Amniotic stem cell (primary cell): ENCODE measurements at places on chromosomes 12 and 14.

- DNase-seq: no peak
Observed at GRCh38 chr12:32178341-32179010, 71.8 kb downstream of the BICD1 start.

GRCh38 chr12:80838024-80838658 is 99.6 kb downstream of the LIN7A start:
- no peak for DNase-seq

DNA sequence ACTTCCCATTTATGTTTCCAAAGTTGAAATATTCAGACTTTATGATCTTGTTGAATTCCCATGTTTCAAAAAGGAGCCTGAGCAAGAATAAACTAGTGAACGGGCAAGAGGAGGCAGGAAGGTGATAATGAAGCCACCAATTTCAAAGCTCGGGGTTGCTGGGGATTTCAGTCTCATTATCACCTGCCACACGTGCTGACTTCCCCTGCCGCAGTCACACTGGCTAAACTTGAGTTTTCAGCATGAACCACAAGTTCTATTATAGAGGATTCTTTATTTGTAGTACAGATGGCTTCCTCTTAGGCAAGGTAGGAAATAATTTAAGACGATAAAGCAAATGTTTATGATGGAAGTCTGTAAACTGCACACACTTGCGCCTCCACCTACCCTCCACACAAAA is 18.1 kb upstream of the DIABLO start:
- DNase-seq: no peak

DNA sequence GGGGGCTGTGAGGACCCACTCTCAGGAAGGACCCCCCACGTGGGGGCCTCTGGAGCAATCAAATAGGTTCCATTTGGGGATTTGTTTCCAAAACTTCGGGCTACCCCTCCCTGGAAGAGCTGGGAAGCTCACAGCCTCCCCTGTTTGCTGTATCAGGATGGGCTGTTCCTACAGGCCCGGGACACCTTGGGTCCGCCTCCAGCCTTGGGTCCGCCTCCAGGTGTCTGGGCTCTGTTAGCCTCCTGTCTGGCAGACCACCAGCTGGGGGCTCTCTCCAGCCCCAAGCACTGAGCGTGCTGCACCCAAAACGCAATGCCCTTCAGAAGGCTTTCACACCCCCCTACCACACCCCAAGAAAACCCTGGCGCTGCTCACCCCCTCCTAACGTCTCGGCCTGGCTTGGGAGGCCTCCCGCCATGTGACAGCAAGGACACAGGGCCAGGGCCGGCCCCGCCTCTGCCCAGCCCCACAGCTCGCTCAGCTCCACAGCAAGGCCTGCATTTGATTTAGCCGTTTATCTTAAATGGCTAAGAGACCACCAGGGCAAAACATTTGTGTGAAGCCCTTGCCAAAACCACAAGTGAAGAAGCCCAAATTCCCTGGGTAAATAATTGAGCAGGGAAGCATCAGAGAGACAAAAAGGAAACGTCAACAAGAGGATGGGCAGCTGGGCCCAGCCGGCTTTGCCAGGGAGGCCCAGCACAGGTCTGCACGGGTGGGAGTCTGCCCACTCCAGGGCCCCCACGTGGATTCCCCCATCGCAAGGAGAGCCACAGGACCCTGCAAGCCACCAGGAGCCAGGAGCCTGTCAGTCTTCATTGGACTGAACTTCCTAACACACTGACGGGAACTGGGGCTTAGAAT is 39.9 kb downstream of the BCL11B start:
- DNase-seq: no peak

- DNase-seq: no peak
Observed at GRCh38 chr12:97452839-97453238, 9.8 kb upstream of the RMST start.

DNA sequence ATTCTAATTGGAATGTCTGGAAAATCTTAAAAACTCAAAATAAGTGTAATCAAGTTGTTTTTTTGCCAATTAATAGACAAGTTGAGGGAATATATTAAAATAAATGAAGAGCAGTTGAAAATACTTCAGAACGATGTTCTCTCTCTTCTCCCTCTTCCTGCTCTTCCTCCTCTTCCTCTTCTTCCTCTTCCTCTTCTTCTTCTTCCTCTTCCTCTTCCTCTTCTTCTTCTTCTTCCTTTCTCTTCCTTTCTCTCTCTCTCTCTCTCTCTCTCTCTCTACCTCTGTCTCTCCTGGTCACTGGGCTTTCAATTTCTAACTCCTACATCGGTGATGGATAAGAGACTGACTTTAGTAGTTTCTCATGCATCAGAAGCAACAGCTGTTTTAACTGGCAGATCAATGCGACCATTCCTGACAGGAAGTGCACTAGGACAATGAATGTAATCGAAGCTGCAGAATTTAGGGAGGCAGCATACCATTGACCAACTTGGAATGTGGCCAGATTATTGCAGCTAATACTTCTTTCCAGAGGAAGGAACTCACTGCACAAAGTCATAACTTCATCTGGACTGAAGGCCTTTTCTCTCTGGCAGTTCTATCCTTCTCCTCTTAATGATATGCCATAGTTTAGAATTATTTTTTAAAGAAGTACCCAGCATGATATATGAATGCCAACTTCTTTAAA is 13.8 kb upstream of the TMTC2 start:
- no peak for DNase-seq

DNA sequence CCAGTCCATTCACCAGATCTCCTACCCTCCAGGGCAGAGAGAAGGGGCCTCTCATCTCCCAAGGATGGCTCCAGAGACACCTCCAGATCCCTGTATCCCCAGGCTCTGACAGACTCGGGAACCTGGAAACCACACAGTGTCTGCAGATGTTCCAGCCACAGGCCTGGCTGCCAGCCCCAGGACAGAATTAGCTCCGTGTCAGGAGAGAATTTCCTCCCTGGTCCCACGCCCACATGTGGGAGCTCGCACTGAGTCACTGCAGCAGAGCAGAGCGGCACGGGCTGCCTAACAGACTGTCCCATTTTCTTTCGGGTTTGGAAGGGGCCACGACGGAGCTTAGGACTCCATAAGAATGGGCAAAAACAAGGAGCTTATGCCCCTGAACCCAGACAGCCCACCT is 33.6 kb downstream of the CMKLR1 start:
- peak; percentile 86 for DNase-seq

- DNase-seq: no peak
Observed at GRCh38 chr14:29233188-29233587, 466.6 kb downstream of the FOXG1 start.

DNA sequence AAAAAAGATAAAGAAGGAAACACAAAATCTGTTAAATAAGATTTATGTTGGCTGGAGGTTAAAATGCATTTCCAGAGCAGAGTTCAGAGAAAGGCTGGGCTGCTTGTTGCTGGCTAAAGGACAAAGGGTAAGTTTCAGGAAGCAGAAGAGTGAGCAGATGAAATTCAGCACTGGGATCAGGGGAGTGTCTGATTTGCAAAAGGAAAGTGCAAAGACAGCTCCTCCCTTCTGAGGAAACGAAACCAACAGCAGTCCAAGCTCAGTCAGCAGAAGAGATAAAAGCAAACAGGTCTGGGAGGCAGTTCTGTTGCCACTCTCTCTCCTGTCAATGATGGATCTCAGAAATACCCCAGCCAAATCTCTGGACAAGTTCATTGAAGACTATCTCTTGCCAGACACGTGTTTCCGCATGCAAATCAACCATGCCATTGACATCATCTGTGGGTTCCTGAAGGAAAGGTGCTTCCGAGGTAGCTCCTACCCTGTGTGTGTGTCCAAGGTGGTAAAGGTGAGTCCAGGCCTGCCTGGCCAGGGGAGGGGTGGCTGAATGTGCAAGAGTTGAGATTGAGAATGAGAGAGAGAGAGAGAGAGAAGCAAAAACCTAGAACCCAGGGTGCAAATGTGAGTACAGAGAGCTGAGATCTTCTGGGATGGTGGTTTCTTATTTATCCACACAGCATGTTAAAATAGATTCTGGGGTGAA is at the start of gene OAS1:
Gene OAS1, plus strand, starts transcription at position 251 of the 703 bp plus-strand sequence. Its CDS starts 78 bp downstream, at position 329.
- DNase-seq: no peak

GRCh38 chr12:45098766-45099165 is 47.9 kb upstream of the DBX2 start:
- no peak for DNase-seq

- no peak for DNase-seq
Observed at GRCh38 chr12:24759155-24759554, 189.7 kb downstream of the BCAT1 start.

DNA sequence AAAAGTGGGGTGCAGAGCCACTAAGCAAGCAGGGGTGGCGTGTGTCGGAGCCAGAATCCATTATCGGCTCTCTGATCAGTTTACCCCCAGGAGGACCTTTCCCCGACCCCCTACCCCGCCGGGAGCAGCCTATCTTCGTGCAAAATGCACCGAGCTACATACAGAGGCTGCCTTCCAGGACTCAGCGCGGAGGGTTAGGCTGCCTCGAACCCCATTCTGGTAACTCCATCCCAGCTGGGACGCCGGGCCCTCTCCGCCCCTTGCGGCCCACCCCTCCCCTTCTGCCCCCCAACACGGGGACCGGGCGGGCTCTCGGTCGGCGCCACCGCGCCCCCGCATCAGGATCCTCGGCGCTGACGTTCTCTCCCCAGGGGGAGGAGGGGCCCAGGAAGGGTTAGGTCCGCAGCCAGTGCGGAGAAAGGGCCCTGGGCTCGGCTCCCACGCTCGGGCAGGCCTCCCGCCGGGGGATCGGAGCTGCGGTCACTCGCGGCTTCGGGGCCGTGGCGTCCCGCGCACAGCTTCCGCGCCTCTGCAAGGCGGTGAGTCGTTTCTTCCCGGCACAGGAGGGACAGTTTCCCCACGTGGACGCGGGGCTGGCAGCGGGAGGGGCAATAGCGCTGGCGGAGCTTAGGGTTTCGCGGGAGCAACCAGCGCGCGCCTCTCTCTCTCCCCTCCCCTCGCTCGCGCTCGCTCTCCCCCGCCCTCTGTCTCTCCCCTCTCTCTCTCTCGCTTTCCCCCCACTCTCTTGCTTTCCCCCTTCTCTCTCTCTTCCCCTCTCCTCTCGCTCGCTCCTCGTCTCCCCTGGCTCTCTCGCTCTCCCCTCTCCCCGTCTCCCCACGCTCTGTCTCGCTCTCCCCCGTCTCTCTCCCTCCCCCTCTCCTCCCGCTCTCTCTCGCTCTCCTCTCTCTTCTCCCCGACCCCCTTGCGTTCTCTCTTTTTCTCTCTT is 12.5 kb upstream of the MAP3K9 start:
- DNase-seq: no peak

- no peak for DNase-seq
Observed at GRCh38 chr12:131126662-131127173, 173.0 kb downstream of the ADGRD1 start.

GRCh38 chr12:62530596-62530995 is 64.0 kb downstream of the MON2 start:
- DNase-seq: peak; percentile 1

- no peak for DNase-seq
Observed at GRCh38 chr14:105146181-105146975, 22.2 kb downstream of the JAG2 start.

DNA sequence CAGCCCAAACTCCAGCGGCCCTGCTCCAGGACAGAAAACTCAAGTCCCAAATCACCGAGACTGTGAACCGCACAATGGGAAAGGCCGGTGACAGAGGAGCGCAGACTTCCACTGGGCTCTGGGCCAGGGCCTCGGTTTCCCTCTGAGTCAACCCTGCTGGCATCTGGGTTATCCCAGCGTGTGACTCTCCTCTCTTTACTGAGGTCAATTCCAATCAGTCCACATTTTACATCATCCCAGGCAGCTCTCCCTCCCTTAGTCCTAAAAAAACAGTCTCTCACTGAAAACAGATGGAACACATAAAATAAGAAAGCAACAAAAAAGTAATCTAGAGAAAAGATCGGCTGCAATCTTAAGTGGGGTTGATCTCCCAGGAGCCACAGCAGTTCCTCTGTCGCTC is 36.9 kb downstream of the ITPK1 start:
- peak; percentile 42 for DNase-seq

DNA sequence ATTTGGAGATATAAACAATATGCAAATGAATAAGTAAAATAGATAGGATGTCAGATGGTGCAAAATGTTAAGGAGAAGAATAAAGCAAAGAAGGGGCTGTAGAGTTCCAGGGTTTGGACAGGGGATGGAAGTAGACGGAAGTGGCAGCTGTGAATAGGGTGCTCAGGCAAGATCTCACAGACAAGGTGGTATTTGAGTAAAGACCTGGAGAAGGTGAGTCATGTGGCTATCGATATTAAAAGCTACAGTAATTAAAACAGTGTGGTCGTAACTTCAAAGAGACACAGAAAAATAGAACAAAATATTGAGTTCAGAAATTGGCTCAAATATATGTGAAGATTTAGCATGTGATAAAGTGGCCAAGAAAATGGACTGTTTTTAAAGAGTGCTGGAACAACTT is 61.3 kb upstream of the SLC38A2 start:
- DNase-seq: no peak

GRCh38 chr12:64253356-64253755 is 31.3 kb upstream of the KICS2 start:
- DNase-seq: no peak

DNA sequence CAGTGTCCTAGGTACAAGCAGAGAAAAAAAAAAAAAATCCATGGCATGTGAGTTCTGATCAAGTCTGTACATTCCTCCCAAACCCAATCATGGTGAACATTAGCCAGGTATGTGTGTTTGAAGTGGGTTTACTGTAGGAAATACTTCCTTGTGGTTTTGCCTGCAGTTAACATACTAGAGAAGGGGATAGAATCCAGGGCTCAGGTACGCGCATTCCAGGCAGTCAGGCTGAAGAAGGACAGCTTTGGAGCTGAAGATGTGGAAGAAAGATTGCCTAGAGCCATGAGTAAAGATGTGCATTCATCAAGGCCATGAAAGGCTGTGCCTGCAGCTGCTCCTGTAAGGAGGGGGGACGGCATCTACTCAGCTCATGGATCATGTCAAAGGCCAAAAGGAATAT is 88.2 kb upstream of the NTF3 start:
- no peak for DNase-seq

- peak; percentile 94 for DNase-seq
Observed at GRCh38 chr14:50964683-50965390, 20.6 kb upstream of the PYGL start.

- no peak for DNase-seq
Observed at GRCh38 chr12:131687346-131688125, 23.4 kb upstream of the SFSWAP start.

- no peak for DNase-seq
Observed at GRCh38 chr12:48988030-48988649, 10.0 kb downstream of the WNT1 start.

GRCh38 chr14:106276326-106277267 is 750.2 kb downstream of the TMEM121 start:
- no peak for DNase-seq

DNA sequence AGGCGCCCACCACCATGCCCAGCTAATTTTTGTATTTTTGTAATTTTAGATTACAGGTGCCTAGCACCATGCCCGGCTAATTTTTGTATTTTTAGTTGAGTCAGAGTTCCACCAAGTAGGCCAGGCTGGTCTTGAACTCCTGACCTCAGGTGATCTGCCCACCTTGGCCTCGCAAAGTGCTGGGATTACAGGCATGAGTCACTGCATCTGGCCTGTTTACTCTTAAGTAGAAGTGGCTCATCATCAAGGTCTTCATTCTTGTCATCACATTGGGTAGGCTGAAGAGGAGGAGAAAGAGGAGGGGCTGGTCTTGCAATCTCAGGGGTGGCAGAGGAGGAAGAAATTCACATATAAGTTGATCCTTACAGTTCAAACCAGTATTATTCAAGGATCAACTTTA is 152.4 kb upstream of the ATP2B1 start:
- DNase-seq: no peak
